H1 (cell line): ENCODE measurements at places on chromosomes 4 and X.
A peak's percentile ranks its signal among the peaks of the same experiment; 100 is the strongest.

DNA sequence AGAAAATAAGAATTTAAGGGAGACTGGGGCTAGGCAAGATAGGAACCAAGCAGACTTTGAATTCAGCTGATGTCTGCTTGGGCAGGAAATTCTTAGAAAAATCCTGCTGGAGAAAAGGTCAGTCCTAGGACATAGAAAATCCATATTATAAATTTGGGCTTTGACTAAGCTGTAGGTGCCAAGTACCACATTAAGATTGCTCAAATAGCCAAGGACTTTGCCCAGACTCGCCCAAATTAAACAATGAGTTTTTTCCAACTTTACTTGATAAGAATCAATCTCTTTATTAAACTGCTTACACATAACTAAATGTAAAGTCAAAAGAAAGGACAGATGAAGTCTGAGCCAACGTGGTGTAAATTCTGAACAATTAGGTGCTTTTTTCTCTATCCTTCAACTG lies 95.4 kb downstream of the FUNDC1 start:
- no peak for DNase-seq

DNA sequence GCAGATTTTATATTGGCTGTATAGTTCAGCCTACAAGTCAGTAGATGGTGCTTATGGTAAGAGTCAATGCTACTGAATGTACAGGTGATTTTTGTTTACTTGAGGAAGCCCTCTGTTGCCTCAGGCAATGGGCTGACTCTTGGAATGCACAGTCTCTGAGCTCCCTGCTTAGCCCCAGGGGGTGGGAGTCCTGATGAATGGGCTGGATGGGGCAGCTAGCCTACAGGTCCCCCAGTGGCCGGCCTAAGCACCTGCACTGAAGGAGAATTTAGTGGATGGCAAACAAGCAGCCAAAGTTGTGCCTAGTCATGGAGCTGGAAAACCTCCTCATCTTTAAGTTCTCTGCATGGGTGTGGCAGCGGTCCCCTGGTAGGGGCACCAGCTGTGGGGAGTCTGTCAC lies 101.8 kb upstream of the CXorf51B start:
- DNase-seq, result peak; percentile 46

GRCh38 chr4:40592034-40592433 lies 37.6 kb downstream of the RBM47 start:
- DNase-seq, result no peak

DNA sequence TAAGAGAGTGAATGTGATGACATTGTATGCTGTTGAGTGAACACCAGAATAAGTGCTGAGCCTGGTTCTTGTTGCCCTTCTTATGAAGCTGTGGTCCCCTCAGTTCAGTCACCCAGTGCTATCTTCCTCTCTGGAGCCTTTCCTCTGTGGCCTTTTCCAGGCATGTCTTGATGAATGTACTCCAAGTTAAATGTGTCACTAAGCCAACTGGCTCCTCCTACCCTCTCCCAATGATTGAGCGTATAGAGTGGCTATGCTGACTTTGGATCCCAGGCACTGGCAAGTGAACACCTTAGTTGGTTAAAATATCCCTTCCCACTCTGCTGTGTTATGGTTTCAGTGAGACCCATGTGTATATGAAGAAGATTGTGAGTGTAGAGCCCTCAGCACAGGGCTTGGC lies 134.1 kb upstream of the MAMLD1 start:
- no peak for DNase-seq

GRCh38 chrX:154546354-154547244 lies at the start of gene G6PD:
TSS of gene G6PD (minus strand) at chrX:154546846. CDS start at chrX:154546155, 691 bp downstream.
- peak; percentile 86 for DNase-seq
